ENCODE measurements at places on chromosomes 2 and 18. TPM values are rescaled to one million over a fixed set of nuclear protein-coding genes. Genes with fewer than 3 reads are reported as not detected.

The PROKR1 gene
- not detected for polyA plus RNA-seq

The ABCB6 gene
- polyA plus RNA-seq = 21.8 TPM

The MEIS1 gene
- 44.4 TPM for polyA plus RNA-seq

The COL4A4 gene
- 0.66 TPM for polyA plus RNA-seq

The HOXD9 gene
- polyA plus RNA-seq = 7.2 TPM
